ENCODE measurements at places on chromosomes 12 and 14.

DNA sequence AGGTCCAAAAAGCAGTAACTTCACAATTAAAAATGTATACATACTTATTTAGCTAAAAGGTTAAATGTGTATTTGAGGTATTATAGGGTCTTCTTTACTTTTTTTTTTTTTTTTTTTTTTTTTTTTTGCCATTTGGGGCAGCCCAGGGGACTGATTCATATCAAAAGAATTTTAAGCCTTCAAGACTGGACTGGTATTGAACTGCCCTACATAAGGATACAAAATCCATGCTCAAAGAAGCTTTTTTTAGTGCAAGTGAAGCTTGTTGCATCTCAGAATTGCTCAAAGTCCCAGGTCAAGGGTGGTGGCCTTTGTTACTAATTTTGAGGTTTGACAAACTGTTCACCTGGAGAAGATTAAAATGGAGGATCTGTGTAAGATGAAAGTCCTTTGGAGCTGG is 124.0 kb downstream of the APAF1 start:
- no peak for DNase-seq

- no peak for DNase-seq
Observed at GRCh38 chr14:95260537-95261361, 59.0 kb downstream of the CLMN start.

GRCh38 chr12:48787791-48788523 is 932 bp downstream of the ADCY6 start:
- no peak for DNase-seq

- DNase-seq = no peak
Observed at GRCh38 chr12:27383429-27384260, 51.0 kb downstream of the BMAL2 start.
